ENCODE measurements at places on chromosomes 5 and 9.
A peak's percentile ranks its signal among the peaks of the same experiment; 100 is the strongest.

GRCh38 chr9:1453636-1454035 is 403.5 kb downstream of the DMRT2 start:
- DNase-seq, result no peak

DNA sequence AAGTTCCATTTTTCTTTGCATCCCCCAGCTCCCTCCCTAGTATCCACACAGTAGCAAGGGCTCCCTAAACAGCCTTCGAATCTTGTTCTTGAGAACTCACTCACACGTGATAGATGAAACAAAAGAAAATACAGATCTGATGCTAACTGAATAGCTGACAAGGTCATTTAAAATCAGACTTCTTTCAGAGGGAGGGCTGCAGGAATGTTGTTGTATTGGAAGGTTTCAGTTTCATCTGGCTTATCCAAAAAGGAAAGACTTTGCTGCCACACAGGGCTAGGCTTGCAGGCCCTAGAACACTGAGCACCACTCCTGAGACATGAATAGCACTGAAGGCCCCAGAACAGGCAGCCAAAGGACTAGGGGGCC is 3.2 kb downstream of the CD180 start:
- no peak for DNase-seq

DNA sequence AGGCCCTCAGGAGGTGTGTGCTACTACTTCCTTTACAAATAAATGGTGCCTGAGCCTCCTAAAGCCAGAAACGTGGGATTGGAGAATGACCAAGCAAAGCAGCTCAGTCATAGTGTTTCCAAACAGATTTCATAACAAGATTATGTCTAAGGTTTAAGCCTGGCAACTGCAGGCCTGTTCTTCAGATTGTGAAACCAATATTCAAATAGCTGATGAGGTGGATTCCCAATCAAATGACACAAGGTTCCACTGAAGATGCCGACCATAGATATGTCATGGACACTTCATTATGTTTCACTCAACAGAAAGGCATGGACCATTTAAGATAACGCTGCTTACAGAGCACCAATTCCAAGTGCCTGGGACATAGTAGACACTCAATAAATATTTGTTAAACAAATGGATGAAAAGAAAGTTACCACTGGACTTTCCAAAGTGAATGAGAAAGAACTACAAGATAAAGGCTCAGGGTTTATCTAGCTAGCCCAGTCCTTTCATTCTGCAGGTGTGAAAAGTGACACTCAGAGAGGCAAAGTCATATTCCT is 189.5 kb downstream of the ACTL7B start:
- DNase-seq, result no peak

- DNase-seq, result no peak
Observed at GRCh38 chr5:19564036-19564435, 424.0 kb downstream of the CDH18 start.

DNA sequence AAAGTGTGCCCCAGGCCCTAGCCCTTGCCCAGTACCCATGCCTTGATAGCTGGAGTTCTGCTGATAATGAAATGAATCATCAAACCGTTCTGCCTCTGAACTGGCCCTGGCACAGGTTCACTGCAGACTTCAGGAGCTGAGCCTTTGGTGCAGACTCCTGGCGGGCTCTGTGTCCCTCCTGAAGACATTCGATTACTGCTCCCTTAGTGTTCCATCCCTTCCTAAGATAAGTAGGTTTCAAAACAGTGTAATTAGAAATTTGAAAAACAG is 97.2 kb downstream of the MVB12B start:
- no peak for DNase-seq

DNA sequence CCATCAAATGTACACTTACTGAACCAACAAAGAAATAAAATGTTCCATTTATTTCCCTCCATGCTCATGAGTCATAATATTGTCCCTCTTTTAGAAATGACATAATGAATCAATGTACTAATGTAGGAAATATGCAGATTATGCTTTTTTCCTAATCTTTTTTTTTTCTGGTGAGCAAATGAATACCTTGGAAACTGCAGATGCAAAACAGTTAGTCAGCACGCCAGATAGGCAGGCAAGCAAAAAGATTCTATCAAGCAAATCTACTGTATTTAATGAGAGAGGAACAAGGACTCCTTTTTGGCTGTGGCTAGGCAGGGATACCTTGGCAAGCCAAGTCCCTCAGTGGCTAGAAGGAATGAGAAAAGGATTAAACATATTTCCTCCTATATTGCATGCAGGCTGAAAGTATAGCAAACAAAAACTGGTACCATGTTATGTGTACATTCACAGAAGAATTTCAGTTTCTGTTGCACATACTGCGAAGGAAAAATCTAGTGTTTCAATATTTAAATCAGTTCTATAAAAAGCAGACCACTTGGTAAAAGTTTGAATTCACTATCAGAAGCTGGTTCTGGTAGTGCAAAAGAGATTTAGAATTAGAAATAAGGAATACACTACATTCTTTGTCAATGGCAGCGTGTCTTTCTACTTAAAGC is 605.4 kb downstream of the TLE1 start:
- DNase-seq, result peak; percentile 37

GRCh38 chr5:159448841-159449407 is 118.6 kb upstream of the IL12B start:
- DNase-seq, result no peak

GRCh38 chr5:93746406-93747056 is 5.1 kb upstream of the POU5F2 start:
- DNase-seq, result peak; percentile 38

GRCh38 chr9:70493029-70493428 is 78.6 kb upstream of the KLF9 start:
- no peak for DNase-seq

- no peak for DNase-seq
Observed at GRCh38 chr5:33978306-33978705, 6.2 kb downstream of the SLC45A2 start.

- no peak for DNase-seq
Observed at GRCh38 chr5:141637123-141637766, 448 bp downstream of the RELL2 start.

GRCh38 chr5:5344051-5344571 is 78.4 kb upstream of the ICE1 start:
- DNase-seq, result no peak

DNA sequence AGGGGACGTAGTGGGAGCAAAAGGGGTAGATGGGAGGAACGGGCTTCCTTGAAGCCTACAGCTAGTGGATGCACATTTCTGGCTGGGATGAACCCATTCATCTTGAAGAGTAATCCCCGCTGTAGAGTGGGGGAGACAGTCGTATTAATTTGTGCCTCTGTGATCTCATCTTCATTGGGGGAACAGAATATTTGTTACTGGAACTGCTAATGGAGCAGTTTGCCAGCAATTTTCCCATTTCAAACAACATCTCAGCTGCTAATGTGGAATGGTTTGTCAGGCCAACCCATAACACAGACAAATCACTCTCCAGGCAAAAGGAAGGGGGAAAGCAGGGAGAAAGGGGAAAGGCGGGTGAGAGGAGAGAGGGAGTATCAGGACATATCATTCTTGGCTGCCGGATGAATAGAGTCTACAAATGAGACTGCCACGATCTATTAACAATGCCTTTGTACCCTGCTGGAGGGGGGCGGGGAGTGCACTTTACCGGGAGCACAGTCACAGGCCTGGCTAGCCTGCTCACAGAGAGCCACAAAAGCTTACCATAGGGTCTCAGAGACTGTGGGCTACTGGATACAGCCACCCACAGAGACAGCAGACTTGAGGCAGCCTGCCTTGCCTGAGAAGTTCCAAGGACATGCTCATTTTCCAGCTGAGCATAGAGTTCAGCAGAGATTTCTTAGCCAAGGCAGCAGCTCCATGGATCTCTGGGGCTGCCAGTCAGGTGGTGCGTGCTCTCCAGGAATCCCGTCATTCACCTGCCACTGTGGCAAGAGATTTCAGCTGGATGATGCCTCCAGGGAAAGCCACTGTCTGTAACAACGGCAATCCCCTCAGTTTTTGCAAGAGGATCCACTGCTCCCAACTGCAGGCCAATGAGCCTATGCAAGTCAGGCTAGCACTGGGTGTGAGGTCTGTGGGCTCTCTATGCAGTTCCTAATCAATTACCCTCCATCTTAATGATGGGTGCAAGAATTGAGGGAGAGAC is 217.7 kb upstream of the PANK3 start:
- no peak for DNase-seq

GRCh38 chr9:89675058-89675742 is 70.4 kb downstream of the GADD45G start:
- peak; percentile 24 for DNase-seq

DNA sequence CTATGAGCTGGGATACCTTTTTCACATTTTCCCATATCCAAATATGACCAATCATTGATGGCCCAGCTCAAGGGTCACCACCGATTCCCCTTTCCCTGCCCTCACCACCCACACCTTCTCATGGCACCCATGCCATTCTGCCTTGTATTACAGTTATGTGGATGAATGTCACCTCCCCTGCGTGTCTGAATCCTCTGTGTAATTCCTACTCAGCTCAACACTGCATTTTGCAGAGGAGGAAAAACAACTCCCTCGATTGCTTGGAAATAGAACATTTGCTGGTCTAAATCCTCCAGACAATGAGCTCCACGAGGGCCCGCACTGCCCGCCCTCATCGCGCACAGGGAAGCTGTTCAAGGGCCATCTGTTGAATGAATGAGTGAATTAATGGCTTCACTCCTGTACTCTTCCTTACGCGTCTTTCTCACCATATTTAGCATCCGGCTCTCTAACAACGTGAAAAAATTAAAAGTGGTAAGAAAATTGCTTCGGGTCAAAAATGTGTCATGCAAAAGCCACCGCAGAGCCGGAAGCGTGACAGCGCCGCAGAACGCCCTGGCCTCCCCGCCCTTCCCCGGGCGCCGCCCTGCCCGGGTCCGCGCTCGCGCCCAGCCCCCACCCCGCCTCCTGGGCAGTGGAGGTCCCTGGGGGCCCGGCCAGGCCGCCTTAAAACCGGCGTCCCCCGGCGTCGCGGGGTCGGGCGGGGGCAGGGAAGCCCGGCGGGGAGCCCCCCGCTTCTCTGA is 704 bp downstream of the SUSD1 start:
- peak; percentile 53 for DNase-seq

GRCh38 chr9:4741365-4742089 is 525 bp upstream of the AK3 start:
- no peak for DNase-seq

- DNase-seq, result no peak
Observed at GRCh38 chr5:34550247-34550646, 105.9 kb upstream of the RAI14 start.

- DNase-seq, result no peak
Observed at GRCh38 chr5:139659695-139660101, 11.5 kb downstream of the CXXC5 start.

DNA sequence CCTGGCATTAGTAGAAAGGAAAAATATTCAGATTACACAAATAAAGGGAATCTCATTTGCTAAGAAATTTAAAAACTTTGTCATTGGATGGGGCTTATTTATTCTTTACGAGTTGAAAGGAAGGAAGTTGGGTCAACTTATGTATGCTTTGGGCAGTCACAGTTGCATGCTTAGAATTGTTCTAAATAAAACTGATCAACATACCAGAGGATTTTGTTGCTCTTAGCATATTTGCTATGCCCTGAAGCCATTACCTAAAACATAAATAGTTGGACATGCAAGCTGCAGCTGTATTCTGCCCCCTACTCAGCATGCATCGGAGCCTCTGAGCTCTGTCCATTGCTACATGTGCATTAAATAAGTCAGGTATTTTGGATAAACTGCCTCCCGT is 172.7 kb upstream of the MEF2C start:
- DNase-seq, result no peak

GRCh38 chr5:149700347-149700746 is 29.8 kb upstream of the PPARGC1B start:
- DNase-seq, result peak; percentile 49

GRCh38 chr9:38417003-38417945 is 7.0 kb downstream of the IGFBPL1 start:
- DNase-seq, result no peak

DNA sequence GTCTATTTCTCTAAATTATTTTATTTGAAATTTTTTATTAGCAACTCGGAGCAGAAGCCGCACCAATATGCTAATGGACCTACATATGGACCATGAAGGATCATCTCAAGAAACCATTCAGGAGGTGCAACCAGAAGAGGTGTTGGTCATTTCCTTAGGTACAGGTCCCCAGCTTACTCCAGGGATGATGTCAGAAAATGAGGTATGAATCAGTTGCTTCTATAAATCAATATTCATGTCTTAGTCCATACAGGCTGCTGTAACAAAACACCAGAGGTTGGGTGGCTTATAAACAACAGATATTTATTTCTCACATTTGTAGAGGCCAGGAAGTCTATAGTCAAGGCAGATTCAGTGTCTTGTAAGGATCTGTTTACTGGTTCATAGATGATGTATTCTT is 50.8 kb downstream of the GAPVD1 start:
- DNase-seq, result no peak

GRCh38 chr5:59648038-59648831 is 245.3 kb downstream of the PDE4D start:
- DNase-seq, result no peak

DNA sequence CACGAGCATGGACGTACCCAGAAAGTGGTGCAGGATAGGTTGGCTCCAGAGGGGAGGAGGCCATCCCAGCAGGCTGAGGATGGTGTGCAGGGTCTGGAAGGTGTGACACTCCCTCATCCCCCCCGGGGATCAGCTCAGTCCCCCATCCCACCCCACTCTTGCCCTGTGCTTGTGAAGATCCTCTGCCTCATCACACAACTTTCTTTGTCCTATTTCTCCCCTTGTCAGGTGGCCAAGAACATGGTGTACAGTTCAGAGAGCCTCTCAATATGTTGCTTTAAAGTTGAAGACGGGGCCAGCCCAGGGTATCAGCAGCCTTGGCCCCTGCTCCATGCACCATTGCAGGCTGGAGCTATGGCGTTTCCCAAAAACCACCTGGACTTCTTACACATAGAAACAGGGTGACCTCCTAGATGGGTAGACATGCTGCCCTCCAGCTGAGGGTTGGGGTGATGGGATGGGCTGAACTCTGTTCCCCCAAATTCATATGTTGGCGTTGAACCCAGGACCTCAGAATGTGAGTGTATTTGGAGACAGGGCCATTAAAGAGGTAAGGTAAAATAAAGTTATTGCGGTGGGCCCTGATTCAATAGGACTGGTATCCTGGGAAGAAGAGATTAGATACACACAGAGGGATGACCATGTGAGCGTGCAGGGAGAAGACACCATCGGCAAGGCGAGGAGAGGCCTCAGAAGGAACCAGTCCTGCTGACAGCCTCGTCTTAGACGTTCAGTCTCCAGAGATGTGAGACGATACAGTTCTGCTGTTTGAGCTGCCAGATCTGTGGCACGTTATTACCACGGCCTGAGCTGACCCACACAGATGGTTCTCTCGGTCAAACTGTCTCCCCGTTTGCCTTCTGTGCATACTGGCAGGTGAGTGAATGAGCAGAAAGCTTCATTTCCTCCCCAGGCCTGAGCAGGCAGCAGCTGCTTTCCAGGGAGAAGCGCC is 272.5 kb downstream of the GADD45G start:
- no peak for DNase-seq

GRCh38 chr9:127397646-127398274 is 791 bp downstream of the SLC2A8 start:
- DNase-seq, result peak; percentile 70

Data from myocyte (in vitro differentiated cells).